HFF-Myc (cell line): ENCODE measurements at places on chromosomes 12 and 14.

DNA sequence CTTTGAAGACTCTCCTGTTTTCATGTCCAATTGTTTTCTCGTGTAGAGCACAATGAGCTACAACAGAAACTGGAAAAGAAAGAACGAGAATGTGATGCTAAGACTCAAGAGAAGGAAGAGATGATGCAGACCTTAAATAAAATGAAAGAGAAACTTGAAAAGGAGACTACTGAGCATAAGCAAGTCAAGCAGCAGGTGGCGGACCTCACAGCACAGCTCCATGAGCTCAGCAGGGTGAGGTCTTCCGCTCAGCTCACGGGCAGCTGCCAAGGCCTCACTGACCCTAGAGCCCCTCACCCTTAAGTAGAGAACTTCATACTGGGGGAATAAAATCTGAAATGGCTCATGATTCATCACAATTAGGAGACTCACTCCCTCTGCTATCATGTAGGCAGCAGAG is 134.7 kb downstream of the GPR135 start:
- DNase-seq, result no peak

- no peak for DNase-seq
These were observed 77.4 kb upstream of the SLC8A3 start for GRCh38 chr14:70266157-70266556.

DNA sequence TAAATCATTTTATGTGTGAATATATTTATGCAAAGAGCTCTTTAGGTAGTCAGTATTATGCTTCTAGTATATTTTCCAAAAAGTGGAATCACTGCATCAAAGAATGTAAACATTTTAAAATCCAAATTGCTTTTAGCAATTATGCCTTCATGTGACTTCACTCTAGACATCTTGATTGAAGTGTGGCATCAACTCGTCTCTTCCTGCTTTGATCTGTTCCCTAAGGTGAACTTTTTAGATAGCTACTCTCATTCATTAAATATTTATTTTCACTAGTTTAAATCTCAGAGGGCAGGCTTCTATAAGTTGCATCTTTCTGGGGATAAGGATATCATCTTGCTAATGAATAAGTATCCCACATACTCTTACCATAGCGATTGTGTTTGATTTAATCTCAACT is 39.2 kb downstream of the DHRS2 start:
- DNase-seq, result no peak

DNA sequence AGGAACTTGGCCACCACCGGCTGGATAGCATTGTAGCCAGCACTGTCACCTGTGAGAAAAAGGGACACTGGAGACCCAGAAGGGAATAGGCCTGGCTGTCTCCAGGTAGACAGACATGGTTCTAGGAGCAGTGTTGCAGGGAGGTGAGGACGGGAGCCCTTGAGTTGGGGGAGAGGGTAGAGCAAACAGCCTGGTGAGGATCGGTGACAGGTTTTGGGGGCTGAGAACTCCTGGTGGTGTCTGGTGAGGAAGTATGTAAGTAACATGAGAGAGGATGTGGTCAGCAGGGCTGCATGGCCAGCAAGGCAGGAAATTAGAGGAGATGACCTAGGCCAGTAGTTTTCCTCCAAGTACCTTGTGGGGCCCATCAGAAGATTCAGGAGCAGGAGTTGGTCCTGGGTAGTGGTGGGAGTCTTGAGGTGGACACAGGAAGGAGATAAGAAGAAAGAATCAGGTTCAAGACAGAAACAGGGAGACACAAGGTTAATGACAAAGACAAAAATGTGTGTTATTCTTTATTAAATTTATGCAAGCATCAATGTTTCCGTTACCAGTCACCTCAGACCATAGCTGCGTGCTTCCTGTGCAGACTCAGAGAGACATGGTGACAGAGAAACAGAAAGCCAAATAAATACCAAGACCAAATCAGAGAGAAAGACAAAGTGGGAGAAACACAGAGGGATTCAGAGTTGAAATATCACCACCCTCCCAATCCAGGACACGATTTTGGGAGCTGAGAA is at the start of gene ARHGAP9:
TSS of gene ARHGAP9 (minus strand) at position 491 of the 740 bp plus-strand sequence. CDS start at position 31, 460 bp downstream.
- DNase-seq, result no peak

- DNase-seq, result no peak
These were observed 953 bp downstream of the MAPK1IP1L start for GRCh38 chr14:55052269-55052930.

- DNase-seq, result no peak
These were observed 56.5 kb upstream of the CFL2 start for GRCh38 chr14:34770901-34771300.

DNA sequence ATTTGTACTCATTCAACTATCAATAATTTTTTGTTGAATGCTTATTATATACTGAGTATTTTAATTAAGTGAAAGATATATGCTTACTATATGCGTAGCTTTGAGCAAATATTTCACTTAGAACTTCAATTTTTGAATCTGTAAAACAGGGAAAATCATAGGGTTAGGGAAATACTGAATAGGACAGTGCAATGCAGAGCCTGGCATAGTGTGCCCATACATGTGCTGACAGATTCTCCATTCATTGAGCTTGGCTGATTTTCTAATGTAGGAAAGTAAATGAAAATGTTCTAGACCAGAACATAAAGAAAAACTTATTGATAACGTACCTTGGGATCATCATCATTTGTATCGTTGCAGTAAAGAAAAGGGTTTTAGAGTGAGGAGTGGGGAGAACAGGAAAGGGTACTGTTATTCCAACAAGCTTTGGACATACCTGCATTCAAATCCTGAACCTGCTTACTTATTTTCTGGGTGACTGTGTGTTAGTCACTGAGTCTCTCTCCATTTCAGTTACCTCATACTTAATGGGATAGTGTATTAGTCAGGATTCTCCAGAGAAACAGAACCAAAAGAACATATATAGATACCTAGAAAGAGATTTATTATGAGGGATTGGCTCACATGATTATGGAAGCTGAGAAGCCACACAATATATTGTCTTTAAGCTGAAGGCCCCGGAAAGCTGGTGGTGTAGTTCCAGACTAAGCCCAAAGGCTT is 436.4 kb downstream of the ADAMTS20 start:
- DNase-seq, result no peak

- DNase-seq, result no peak
These were observed 88.8 kb downstream of the TMX1 start for GRCh38 chr14:51328772-51329353.

DNA sequence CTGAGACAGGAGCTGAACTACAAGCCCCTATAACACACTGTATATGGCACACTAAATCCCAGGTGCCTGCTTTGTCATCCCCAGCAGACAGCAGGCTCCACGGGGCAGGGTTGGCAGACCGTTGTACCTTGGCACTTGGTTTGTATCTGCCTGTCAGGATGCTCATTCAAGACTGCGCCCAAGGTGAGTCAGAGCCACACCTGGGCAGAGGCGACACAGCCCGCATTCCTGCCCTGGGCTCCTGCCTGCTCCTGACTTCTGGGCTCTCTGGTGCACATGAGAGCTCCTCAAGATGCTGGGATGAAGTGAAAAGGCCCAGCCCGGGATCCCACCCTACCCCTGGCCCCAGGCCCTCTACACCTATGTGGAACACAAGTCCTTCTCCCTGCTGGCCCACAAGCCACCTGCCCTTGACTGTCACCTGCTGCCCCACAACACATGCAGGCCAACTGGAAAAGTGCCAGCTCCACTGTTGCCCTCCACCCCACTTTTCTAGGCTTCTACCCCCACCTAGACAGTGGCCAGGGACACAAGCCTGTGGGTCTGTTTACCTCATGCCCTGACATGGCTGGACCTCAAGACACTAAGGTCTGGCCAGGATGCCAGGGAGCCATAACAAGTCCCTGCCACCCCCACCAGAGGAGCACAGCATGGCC is 30.8 kb upstream of the PNMA1 start:
- DNase-seq, result no peak

DNA sequence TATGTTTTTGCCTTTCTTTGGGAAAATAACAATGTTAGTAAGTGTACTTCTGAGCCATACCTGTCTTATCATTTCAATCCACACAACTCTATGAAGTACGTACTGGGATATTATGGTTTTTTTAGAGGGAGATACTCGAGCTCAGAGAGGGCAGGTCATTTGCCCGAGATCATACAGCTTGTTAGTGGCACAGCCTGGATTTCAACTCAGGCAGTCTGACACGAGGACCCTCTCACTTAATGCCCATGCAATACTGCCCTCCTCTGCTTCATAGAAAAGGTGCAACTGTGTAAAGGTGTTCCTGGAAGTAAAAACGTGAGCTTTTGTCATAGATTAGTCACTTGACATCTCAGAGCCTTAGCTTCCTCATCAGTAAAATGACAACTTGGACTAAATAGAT is 128.0 kb downstream of the NDUFA12 start:
- peak; percentile 2 for DNase-seq

GRCh38 chr14:103501041-103501870 is 21.4 kb downstream of the CKB start:
- no peak for DNase-seq

DNA sequence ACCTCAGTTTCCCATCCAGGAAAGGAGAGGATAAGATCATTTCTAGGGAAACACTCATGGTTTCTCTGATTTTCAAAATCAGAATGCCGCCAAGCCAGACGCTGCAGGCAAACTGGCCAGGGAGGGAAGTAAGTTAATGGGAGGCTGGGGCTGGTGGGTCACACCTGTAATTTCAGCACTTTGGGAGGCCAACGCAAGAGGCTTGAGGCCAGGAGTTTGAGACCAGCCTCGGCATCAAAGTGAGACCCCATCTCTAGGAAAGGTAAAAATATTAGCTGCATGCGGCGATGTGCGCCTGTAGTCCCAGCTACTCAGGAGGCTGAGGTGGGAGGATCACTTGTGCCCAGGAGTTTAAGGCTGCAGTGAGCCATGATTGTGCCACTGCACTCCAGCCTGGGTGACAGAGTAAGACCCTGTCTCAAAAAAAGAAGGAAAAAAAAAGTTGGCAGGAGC is 587 bp downstream of the SELPLG start:
- DNase-seq, result no peak

DNA sequence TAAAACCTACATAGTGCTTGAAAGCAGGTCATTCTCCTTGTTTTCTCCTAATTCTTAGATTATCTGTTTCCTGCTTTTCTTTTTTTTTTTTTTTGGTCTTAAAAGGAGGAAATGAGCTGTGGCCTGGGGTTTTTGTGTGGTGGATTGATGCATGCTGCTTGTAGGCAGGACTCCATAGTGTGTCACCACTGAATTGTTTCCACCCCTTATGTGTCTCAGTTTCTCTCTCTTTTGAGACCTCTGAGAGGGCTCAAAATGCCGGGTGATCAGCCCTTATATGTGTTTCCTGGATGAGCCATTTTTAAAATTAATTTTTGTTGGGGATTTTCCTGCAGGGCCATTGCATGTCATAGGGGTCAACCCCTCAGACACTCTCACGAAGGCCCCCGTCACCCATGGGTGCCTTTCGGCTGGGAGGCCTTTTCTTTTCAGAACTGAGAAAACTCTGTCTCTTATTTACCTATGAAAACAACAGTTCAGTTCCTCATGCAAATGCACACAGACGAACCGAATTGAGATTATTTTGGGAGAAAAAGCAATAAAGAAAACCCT is 32.0 kb upstream of the LRRK2 start:
- DNase-seq, result no peak
